ENCODE measurements at places on chromosomes 1 and 21.

GRCh38 chr1:246447501-246447900 lies 59.6 kb downstream of the SMYD3 start:
- no peak for DNase-seq

DNA sequence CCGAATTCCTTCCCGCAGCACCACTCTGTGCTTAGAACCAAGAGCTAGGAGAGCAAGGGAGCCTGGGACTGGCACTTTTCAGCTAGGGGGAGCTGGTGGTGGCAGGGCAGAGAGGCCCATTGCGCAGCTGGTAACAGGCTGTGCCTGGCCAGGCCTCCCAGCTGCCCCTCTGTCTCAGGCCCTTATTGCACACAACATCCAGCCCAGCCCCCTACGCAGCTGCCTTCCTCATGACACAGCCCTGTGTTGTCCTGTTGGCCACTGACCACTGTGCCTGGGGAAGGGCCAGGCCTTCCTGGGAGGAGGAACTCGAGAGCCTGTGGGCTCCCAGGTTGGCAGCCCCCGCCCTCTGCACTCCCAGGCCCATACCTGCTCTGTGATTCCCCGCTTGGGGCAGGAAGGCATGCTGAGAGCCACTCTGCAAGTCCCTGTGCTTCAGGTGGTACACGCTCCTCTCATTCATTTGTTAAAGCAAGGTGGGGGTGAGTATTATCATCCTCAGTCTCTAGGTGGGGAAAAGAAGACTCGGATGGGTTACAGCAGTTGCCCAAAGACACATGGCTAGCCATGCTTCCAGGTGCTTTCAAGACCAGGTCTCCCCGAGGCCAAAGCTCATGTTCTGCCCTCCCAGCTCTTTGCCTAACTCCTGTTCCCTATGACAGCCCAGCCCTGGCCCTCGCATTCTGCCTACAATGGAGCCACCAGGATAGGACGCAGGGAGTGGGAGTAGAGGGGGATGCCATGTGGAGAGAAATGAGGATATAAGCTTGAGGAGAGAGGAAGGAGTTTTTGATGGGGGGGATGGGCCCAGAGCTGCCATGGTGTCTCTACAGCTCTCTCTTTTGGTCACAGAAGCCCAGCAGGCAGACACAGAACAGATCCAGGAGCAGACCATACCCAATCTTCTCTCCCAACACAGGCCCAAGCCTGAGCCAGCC lies 81.8 kb downstream of the TMEM53 start:
- DNase-seq = no peak

GRCh38 chr1:230083746-230084407 lies 16.8 kb downstream of the GALNT2 start:
- DNase-seq = no peak

GRCh38 chr1:56028244-56028643 lies 551.1 kb downstream of the PLPP3 start:
- no peak for DNase-seq
